ENCODE measurements at places on chromosomes 7 and 10. TPM values are rescaled to one million over a fixed set of nuclear protein-coding genes. Genes with fewer than 3 reads are reported as not detected.

DNA sequence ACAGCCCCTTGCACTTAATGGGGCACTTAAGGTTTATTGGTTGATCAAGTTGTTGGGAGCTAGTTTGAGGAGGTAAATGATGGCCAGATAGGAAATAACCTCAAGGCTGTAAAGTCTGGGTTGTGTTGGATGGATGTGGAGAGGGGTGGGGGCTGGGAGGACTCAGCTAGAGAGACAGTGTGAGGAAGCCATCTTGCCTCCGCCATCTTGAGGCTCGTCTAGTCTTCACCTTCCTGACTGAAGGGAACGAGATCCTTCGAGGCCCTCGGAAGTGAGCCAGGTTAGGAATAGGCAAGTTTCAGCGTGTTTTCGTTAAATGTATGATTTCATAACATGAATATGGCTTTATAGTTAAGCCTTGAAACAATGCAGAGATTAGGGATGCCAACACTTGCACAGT lies 5.5 kb downstream of the GALNT17 start:
- peaks cover 25% of the 10 kb centered on the region for H3K27me3 ChIP-seq
- H3K36me3 ChIP-seq: peaks cover 10% of the 10 kb centered on the region
- no peak overlapping the region for H3K4me3 ChIP-seq
- peaks cover 4% of the 10 kb centered on the region for H3K4me1 ChIP-seq
- no peak overlapping the region for H3K27ac ChIP-seq
- DNase-seq: no peak

- no peaks in the 10 kb centered on the region for H3K4me1 ChIP-seq
- H3K36me3 ChIP-seq: no peaks in the 10 kb centered on the region
- H3K27ac ChIP-seq: no peak overlapping the region
- no peak for DNase-seq
- no peak overlapping the region for H3K4me3 ChIP-seq
- H3K27me3 ChIP-seq: no peaks in the 10 kb centered on the region
Measured at GRCh38 chr7:81605493-81605892, 164.4 kb downstream of the HGF start.

- no peaks in the 10 kb centered on the region for H3K36me3 ChIP-seq
- no peak overlapping the region for H3K27ac ChIP-seq
- DNase-seq: no peak
- H3K27me3 ChIP-seq: no peaks in the 10 kb centered on the region
- H3K4me1 ChIP-seq: no peaks in the 10 kb centered on the region
Measured at GRCh38 chr7:117044664-117045063, 91.4 kb downstream of the ST7 start.

DNA sequence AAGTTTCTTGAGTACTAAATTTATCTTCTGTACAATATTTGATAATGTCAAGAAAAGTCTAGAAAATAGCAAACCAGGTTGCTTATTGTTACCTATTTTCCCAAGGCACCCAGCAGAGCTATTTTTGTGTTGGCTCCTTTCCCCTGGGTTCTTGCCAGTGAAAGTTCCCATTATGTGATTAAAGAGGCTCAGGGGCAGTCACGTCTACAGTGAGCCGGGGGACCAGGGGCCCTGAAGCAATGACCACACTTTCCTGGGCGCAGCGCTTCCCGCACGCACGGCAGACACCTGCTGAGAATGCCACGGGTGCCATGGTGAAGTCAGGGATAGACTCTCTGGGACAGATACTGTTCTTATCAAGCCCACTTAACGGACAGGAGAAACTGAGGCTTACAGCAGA lies 10.4 kb upstream of the CNPY1 start:
- no peak overlapping the region for H3K4me3 ChIP-seq
- H3K27ac ChIP-seq: no peak overlapping the region
- DNase-seq: no peak

DNA sequence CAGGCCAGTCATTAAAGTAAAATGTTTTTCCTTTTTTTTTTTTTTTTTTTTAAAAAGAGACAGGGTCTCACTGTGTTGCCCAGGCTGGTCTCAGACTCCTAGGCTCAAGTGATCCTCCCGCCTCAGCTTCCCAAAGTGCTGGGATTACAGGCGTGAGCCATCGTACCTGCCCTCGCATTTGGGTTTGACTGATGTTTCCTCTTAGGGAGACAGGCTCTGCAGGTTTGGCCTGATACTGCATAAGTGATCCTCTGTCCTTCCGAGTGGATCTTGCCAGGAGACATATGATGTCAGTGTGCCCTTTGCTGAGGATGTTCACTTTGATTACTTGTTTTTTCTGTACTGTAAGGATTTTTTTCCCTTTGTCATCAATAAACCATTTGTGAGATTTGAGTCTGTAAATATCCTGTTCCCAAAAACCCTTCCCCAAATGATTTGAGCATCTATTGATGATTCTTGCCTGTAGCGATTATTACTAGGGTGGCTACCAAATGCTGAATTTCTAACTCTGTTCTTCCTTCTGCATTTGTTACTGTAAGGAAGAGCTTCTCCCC lies 19.7 kb downstream of the LIMK1 start:
- DNase-seq: no peak
- peaks cover 1% of the 10 kb centered on the region for H3K36me3 ChIP-seq
- H3K27ac ChIP-seq: peak overlapping the region; percentile 87
- no peaks in the 10 kb centered on the region for H3K27me3 ChIP-seq
- H3K4me1 ChIP-seq: no peaks in the 10 kb centered on the region

DNA sequence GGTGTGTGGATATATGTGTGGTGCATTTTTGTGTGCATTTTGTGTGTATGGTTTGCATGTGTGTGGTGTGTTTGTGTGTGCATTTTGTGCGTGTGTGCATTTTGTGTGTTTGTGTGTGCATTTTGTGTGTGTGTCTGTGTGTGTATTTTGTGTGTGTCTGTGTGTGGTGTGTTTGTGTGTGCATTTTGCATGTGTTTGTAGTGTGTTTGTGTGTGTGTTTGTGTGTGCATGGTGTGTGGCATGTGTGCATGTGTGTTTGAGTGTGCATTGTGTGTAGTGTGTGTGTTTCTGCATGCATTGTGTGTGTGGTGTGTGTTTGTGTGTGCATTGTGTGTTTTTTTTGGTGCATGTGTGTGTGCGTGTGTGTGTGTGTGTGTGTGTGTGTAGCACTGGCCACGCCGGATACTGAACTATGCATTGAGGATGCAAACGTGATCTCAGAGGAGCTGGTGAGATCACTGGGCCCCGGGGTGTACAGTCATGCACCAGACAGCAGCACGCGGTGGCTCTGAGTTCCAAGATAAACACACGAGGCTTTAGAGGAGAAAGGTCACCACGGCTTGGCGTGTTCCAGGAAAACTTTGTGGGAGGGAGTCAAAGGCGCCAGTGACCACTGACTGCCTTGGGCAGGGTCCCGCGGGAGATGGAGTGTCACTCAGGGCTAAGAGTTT lies 106.6 kb upstream of the SHH start:
- DNase-seq: no peak
- H3K27me3 ChIP-seq: peaks cover 8% of the 10 kb centered on the region
- peaks cover 5% of the 10 kb centered on the region for H3K4me1 ChIP-seq
- peak overlapping the region; percentile 77 for H3K27ac ChIP-seq
- H3K36me3 ChIP-seq: no peaks in the 10 kb centered on the region

- peaks cover 27% of the 10 kb centered on the region for H3K4me1 ChIP-seq
- no peak overlapping the region for H3K4me3 ChIP-seq
- DNase-seq: no peak
- H3K36me3 ChIP-seq: no peaks in the 10 kb centered on the region
- H3K27me3 ChIP-seq: no peaks in the 10 kb centered on the region
Measured at GRCh38 chr10:121351540-121351939, 246.7 kb downstream of the FGFR2 start.

DNA sequence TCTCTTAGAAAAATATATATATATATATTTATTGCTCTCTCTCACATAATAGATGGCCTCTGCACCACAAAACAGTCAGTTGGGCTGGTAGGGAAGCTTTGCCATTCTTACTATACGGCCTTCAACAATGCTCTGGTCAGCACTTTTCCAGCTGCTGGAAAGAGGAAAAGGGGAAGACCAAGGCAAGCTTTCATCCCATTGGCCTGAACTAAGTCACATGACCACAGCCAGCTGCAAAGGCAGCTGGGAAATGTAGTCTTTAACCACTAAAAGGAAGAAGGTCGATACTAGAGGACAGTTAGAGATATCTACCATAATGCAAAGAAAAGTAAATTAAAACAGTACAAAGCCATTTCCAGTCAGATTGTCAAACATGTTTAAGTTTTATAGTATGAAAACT lies 58.4 kb upstream of the MACROH2A2 start:
- H3K4me3 ChIP-seq: no peak overlapping the region
- H3K4me1 ChIP-seq: no peaks in the 10 kb centered on the region
- H3K27ac ChIP-seq: no peak overlapping the region
- no peaks in the 10 kb centered on the region for H3K36me3 ChIP-seq
- peaks cover 3% of the 10 kb centered on the region for H3K27me3 ChIP-seq

DNA sequence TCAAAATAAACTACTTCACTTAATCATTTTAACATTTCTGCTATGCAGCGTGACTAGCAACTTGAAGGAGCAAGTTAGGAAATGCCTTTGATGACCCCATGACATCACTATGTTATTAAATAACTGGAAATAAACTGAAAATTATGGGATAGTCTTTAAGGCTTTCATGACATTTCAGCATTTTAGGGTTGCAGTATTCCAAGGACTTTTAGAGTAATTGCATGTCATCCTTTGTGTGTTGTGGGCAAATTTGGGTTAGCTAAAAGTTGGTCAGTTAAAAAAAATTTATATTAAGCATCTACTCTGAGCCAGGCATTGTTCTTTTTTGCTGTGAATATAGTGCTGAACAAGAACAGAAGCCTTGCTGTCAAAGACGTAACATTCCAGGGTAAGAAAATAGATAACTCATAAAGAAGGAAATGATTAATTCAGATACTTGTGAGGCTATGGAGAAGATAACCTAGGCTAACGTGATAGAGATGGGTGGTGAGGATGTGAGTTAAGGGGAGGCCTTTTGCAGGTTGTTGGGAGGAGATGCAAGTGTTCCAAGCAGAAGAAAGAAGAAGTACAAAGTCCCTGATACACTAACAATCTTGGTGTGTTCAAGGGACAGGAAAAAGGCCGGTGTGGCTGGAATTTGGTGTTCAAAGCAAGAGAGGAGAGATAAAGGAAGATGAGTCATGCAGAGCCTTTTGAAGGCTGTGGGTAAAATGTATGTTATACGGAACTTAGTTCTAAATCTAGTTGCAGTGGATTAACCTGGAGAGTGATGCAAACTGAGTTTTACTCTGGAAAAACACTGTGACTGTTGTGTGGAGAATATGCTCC lies 610.2 kb downstream of the AUTS2 start:
- DNase-seq: no peak
- peaks cover 5% of the 10 kb centered on the region for H3K4me1 ChIP-seq
- no peaks in the 10 kb centered on the region for H3K27me3 ChIP-seq
- no peak overlapping the region for H3K27ac ChIP-seq
- H3K36me3 ChIP-seq: no peaks in the 10 kb centered on the region
- H3K4me3 ChIP-seq: no peak overlapping the region

- H3K27me3 ChIP-seq: peaks cover 14% of the 10 kb centered on the region
- H3K4me1 ChIP-seq: peaks cover 8% of the 10 kb centered on the region
- H3K36me3 ChIP-seq: no peaks in the 10 kb centered on the region
Measured at GRCh38 chr7:1651031-1651446, 19.0 kb upstream of the ELFN1 start.

DNA sequence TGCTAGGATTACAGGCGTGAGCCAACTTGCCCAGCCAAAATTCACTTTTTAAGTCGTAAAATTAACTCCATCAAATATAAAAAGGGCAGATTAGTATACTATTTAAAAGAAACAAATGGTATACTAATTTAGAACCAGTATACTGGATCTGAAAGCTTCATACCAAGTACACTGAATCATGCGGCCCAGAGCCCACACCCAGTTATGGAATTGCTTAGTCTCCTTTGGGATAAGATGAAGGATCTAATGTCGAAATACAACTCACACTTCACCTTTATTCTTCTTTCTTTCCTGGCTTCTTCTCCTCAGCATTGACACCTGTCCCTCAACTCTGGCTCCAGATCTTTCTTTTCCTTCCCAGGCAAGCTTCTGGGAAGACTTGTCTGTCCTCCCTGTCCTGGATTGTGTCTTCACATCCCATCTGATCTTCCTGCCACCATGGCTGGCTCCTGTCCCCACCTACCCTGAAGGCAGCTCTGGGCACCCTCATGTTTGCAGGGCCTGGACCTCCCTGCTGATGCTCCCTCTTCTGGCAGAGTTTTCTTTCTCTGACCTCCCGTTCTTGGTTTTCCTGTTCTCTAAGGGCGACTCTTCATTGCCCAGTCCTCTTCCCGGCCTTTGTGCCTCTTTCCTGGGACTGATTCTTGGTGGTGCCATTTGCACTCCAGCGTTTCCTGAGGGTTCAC lies 57.8 kb upstream of the CTBP2 start:
- H3K27me3 ChIP-seq: peaks cover 6% of the 10 kb centered on the region
- no peak overlapping the region for H3K27ac ChIP-seq
- no peak overlapping the region for H3K4me3 ChIP-seq
- H3K36me3 ChIP-seq: no peaks in the 10 kb centered on the region

DNA sequence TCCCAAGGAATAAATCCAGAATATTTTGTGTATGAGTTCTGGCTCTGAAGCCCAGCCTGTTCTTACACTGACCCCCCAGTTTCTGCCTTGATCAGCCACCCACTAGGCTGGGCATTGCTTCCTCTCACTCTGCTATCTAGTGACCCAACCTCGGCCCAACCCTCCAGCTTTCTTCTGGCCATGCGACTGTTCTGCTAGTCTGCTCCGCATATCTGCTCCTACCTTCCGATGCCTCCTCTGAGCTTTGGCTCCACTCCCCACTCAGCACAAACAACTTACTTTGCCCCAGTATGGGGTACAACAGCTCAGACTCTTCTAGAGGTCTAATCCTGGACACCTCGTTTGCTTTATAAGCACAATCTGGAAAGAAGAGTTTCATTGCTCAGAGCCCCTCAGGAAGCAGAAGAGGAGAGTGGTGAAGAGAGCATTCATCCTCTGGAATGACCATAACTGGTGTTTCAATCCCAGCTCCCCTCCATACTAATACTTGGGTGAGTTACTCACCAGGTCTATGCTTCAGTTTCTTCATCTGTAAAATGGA lies 99.6 kb downstream of the NPSR1 start:
- DNase-seq: no peak
- H3K36me3 ChIP-seq: no peaks in the 10 kb centered on the region
- H3K4me1 ChIP-seq: peaks cover 19% of the 10 kb centered on the region
- no peaks in the 10 kb centered on the region for H3K27me3 ChIP-seq
- peak overlapping the region; percentile 14 for H3K27ac ChIP-seq

DNA sequence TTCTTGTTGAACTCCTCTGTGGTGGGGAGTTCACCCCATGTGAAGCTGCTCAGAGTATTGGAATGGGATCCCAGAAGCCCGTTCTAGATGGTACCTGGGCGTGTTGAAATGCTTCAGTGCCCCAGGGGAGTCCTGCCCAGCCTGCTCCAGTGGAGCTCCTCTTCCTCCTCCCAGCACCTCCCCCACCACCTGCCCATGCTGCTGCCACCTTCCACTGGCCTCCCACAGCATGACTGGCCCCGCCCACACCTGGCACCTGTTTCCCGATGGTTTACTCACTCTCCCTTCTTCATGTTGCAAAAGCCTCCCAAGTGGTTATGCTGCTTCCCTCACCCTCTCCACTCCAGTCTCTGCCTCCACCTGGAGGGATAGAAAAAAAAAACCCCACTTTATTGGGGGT lies 32.2 kb upstream of the PCBD1 start:
- DNase-seq: no peak
- H3K27ac ChIP-seq: no peak overlapping the region
- H3K4me1 ChIP-seq: peaks cover 9% of the 10 kb centered on the region
- no peaks in the 10 kb centered on the region for H3K36me3 ChIP-seq
- H3K27me3 ChIP-seq: peaks cover 26% of the 10 kb centered on the region

- peaks cover 30% of the 10 kb centered on the region for H3K4me1 ChIP-seq
- H3K27ac ChIP-seq: peak overlapping the region; percentile 45
- H3K4me3 ChIP-seq: peak overlapping the region; percentile 1
Measured at GRCh38 chr10:119667562-119668328, 16.6 kb downstream of the BAG3 start.

The HTRA1 gene
- total RNA-seq: 12.9 TPM

The RPEL1 gene
- not detected for total RNA-seq

The NKX1-2 gene
- 0.48 TPM for total RNA-seq

The TMEM176A gene
- 106 TPM for total RNA-seq

The BUD31 gene
- 102 TPM for total RNA-seq

The SORCS1 gene
- 5.4 TPM for total RNA-seq
